ENCODE measurements at places on chromosomes 3 and 15.

GRCh38 chr3:56704706-56705105 lies 21.6 kb upstream of the TASOR start:
- H3K36me3 ChIP-seq: no peaks in the 10 kb centered on the region
- DNase-seq: no peak
- peaks cover 31% of the 10 kb centered on the region for H3K4me1 ChIP-seq
- H3K4me3 ChIP-seq: peak overlapping the region; percentile 3
- peak overlapping the region; percentile 55 for H3K27ac ChIP-seq
- H3K27me3 ChIP-seq: no peaks in the 10 kb centered on the region

DNA sequence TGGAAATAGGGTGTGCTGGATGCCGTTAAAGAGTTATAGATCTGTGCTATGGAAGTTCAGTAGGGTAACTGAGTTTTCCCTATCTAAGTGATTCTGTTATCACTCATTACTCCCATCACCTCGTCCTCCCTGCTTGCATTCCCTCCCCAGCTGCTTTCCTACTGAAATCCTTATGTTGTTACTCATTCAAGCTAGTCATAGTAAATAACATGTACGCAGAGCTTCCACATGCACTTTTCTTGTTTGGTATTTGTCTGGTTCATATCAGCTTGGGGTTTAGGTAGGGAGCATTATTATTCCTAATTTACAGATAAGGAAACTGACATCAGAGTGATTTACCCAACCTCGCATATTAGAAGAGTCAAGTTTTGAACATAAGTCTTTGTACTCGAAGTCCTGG lies 135.1 kb downstream of the HCN4 start:
- peaks cover 3% of the 10 kb centered on the region for H3K27me3 ChIP-seq
- H3K27ac ChIP-seq: no peak overlapping the region
- DNase-seq: no peak
- no peaks in the 10 kb centered on the region for H3K4me1 ChIP-seq
- H3K36me3 ChIP-seq: no peaks in the 10 kb centered on the region

DNA sequence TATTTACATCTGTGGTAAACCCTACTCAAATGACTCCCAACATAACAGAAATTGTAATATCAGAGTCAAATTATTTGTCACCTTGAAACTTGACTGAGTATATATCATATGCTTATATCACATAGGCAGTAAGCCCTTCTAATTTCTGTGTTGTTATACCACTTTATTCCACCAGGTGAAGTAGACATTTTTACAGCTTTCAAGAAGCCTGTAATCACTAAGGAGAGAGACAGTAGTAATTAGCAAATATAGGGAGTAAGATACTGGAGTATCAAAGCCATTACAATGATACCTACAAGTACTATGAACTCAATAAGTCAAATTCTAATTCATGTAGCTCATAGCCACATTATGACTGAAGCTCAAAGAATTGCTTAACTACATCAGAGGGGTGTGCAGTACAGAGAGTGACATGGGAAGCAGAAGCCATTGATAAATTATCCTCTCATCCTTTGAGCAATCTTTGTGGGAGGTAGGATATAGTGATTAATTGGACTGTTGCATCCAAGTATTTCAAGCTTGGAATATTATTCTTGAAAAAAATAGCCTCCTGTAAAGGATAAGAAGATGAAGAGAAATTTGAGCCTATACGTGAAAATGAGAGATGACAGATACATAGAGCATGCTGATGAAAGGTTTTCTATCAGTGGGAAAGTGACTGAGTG lies 1005.9 kb downstream of the ZPLD1 start:
- H3K27me3 ChIP-seq: no peaks in the 10 kb centered on the region
- H3K27ac ChIP-seq: no peak overlapping the region
- no peaks in the 10 kb centered on the region for H3K36me3 ChIP-seq
- H3K4me3 ChIP-seq: no peak overlapping the region
- DNase-seq: no peak

- DNase-seq: no peak
- no peaks in the 10 kb centered on the region for H3K4me1 ChIP-seq
- no peak overlapping the region for H3K27ac ChIP-seq
- peaks cover 8% of the 10 kb centered on the region for H3K27me3 ChIP-seq
- no peaks in the 10 kb centered on the region for H3K36me3 ChIP-seq
Measured at GRCh38 chr15:33454996-33455395, 144.2 kb downstream of the RYR3 start.

DNA sequence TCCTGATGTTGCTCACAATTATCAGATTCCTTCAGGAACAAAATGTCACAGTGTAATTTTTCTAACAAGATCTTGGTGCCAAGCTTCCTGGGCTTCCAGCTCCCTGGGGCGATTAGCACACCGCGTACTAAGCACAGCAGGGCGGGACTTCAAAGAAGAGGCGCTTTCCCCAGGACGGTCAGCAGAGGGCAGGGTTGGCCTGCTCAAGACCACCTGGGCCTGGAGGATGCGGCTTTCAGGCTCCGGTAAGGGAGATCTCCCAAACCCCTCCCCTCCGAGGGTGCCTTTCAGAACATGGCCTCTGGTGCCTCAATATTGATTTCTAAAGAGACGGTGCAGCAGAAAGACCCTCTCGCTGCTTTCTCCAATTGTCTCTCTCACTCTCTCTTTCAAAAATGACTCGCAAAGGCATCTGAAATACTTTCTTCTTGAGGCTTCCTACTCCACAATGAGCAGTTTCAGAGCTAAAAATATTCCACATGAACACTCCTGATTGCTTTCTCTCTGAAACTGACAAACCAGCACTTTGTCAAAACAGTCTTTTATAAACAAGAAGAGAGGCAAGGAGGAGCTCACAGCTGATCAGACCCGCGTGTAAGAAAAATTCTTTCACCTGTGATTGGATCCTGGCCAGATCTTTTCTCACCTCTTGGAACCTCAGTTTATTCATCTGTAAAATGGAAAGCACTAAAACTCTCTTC lies 154.0 kb downstream of the ADAMTS9 start:
- peaks cover 10% of the 10 kb centered on the region for H3K27me3 ChIP-seq
- no peaks in the 10 kb centered on the region for H3K36me3 ChIP-seq
- DNase-seq: peak; percentile 0
- peaks cover 6% of the 10 kb centered on the region for H3K4me1 ChIP-seq
- H3K4me3 ChIP-seq: no peak overlapping the region

- H3K27me3 ChIP-seq: no peaks in the 10 kb centered on the region
- H3K36me3 ChIP-seq: no peaks in the 10 kb centered on the region
- H3K27ac ChIP-seq: no peak overlapping the region
- no peak overlapping the region for H3K4me3 ChIP-seq
- H3K4me1 ChIP-seq: no peaks in the 10 kb centered on the region
Measured at GRCh38 chr15:67307156-67307555, 52.6 kb downstream of the IQCH start.

Measured in naive thymus-derived CD8-positive, alpha-beta T cell (primary cell).